ENCODE measurements at places on chromosomes 2 and 18. TPM values are rescaled to one million over a fixed set of nuclear protein-coding genes. Genes with fewer than 3 reads are reported as not detected.

The SERPINB3 gene
- total RNA-seq, result not detected

The WIPF1 gene
- total RNA-seq, result 11.4 TPM

The IRS1 gene
- total RNA-seq, result 0.38 TPM

The UGT1A5 gene
- not detected for total RNA-seq

The MC4R gene
- not detected for total RNA-seq

The SPC25 gene
- total RNA-seq, result 6.4 TPM

The REG1B gene
- total RNA-seq, result not detected

The WDFY1 gene
- total RNA-seq, result 112 TPM

The LANCL1 gene
- total RNA-seq, result 23.8 TPM

The TDRD15 gene
- total RNA-seq, result not detected

The GPAT2 gene
- total RNA-seq, result 18.3 TPM

The NEU2 gene
- total RNA-seq, result not detected

The NEMP2 gene
- total RNA-seq, result 2.4 TPM

The SCYGR4 gene
- total RNA-seq, result not detected

The ADAM17 gene
- 53.0 TPM for total RNA-seq

The MAP2 gene
- total RNA-seq, result 23.2 TPM

The FBXO36 gene
- total RNA-seq, result 2.4 TPM

The PSMA8 gene
- not detected for total RNA-seq

The CCDC93 gene
- 39.7 TPM for total RNA-seq

The G6PC2 gene
- total RNA-seq, result not detected

The BMP10 gene
- not detected for total RNA-seq

The VWC2L gene
- total RNA-seq, result not detected

The EMX1 gene
- total RNA-seq, result not detected

The RAD51AP2 gene
- not detected for total RNA-seq

Data from vein endothelial cell (primary cell).